CD4-positive, alpha-beta T cell treated with Interleukin-4 for 1 hour (primary cell): ENCODE measurements at places on chromosomes 1 and 21.

- no peak for DNase-seq
Measured at GRCh38 chr1:228801068-228801467, 65.8 kb downstream of the RHOU start.

DNA sequence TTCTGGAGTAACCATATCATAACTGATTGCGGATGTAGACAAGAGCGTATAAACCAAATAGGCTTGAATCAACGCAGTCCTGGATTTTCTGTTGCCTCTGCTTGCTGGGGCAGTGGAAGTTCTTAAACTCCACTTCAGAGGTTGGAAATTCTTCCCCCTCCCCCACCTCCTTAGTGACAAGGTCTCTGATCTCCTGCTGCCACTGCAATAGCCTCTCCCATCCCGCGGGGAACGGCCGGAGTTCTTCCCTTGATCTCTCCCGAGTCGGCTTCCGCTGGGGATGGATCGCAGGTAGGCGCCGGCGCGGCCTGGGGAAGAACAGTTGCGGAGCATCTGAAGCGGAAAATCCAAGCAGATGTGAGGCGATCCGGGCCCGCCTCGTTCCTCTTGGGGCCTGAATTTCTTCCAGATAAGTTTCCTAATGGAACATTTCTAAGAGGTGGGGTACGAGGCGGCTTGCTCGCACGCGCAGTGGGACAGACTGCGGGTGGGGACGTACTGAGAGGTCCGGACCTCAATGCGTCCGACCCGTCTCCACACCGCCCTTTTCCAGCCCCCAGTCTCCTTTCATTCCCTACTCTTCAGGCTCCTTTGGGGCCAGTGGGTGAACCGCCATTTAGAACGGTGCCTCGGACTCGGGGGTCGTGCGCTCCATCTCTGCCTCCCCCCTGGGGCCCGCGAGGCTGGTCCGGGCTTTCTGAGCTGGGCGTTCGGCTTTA, 3.1 kb upstream of the SIM2 start:
- no peak for DNase-seq

DNA sequence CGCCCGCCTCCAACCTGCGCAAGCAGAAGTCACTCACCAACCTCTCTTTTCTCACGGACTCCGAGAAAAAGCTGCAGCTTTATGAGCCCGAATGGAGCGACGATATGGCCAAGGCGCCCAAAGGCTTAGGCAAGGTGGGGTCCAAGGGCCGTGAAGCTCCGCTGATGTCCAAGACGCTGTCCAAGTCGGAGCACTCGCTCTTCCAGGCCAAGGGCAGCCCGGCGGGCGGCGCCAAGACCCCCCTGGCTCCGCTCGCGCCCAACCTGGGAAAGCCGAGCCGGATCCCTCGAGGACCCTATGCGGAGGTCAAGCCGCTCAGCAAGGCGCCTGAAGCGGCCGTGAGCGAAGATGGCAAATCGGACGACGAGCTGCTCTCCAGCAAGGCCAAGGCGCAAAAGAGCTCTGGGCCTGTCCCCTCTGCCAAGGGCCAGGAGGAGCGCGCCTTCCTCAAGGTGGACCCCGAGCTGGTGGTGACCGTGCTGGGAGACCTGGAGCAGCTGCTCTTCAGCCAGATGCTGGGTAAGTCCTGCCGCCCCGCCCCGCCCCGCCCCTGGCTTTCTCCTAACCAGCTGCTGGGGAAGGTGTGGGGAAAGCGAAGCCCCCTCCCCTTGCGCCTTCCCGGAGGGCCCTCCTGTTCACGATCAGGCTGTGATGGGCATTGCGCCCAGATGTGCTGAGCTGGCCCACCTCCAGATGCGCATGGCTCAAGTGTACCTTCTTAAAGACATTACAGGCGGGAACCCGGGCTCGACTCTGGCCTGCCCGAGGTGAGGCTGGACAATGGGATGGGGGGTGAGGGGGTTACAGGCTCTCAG, 110.2 kb downstream of the NAV1 start:
- no peak for DNase-seq

DNA sequence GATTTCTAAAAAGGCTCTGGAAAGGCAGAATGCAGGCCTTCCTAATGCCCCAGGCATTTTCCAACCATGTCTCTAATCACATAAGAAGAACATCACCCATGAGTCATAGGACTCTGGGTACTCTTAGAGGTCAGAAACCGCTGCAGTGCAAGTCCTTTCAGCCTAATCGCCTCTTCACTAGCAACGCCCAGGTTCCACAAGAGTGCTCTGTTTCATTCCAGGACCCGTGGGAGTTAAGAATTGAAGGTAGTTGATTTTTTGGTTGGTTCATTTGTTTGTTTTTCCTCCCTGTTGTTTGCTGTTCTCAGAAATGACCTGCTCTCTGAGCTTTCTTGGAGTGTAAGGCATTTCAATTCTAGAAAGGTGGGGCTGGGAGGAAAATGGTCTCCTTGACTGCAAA, 123.2 kb downstream of the NR5A2 start:
- no peak for DNase-seq

GRCh38 chr1:235138821-235139220, 10.2 kb upstream of the TOMM20 start:
- DNase-seq, result no peak

DNA sequence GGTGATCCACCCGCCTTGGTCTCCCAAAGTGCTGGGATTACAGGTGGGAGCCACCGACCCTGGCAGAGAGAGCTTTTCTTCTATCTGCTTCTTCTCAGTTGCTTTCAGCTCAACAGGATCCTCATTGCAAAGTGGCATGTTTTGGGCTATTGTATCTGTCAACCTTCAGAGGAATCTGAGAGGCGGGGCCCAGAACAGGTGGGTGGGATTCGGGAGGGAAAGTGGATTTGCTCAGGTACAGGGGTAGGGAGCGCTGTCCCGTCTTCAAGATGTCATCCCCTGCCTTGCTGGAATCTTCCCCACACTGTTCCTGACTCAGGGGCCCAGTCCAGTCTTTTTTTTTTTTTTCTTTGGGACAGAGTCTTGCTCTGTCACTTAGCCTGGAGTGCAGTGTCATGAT, 26.9 kb upstream of the RCC2 start:
- no peak for DNase-seq

DNA sequence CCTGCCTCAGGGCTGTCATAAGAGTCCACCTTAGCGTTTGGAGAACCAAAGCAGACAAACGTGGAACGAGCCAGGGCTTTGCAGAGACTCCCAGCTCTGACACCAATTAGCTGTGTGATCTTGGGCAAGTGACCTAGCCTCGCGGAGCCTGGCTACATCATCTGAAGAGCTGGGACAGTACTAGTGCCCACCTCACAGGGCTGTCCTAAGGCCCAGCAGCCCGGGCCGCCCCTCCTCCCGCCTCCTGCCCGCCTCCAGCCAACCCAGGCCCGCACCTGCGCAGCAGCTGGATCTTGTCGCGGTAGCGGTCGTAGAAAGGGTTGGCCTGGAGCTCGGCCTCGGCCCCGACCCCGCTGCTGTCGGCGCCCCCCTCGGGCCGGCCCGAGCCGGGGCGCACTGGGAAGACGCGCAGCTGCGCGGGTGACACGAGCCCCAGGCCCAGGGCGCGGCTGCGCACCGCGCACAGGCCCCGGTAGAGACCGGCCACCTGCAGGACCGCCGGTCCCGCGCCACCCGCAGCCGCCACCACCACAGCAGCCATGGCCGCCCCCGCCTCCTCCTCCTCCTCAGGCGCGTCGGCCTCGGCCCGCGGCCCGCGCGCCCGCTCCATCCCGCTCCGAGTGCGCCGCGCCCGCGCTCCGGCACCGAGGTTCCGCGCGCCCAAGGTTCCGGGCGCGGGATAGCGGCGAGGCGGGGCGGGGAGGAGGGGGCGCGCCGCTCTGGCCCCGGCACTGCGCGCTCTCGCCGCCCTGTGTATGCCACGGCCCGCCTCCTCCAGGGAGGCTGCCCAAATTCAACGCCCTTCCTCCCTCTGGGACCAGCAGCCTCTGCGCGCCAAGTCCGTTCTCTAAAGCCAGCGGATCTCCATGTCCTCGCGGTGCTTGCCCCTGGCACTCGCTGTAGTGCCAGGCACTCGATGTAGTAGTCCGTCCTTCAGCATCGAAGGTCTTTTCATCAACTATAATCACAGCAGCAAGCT, at the start of gene ATPAF1:
TSS of gene ATPAF1 (minus strand) at position 583 of the 979 bp plus-strand sequence. CDS start at position 541, 42 bp downstream.
- peak; percentile 65 for DNase-seq

- no peak for DNase-seq
Measured at GRCh38 chr1:232978091-232978634, 27.8 kb downstream of the NTPCR start.

GRCh38 chr1:30103708-30104411, 619.5 kb downstream of the MATN1 start:
- no peak for DNase-seq

DNA sequence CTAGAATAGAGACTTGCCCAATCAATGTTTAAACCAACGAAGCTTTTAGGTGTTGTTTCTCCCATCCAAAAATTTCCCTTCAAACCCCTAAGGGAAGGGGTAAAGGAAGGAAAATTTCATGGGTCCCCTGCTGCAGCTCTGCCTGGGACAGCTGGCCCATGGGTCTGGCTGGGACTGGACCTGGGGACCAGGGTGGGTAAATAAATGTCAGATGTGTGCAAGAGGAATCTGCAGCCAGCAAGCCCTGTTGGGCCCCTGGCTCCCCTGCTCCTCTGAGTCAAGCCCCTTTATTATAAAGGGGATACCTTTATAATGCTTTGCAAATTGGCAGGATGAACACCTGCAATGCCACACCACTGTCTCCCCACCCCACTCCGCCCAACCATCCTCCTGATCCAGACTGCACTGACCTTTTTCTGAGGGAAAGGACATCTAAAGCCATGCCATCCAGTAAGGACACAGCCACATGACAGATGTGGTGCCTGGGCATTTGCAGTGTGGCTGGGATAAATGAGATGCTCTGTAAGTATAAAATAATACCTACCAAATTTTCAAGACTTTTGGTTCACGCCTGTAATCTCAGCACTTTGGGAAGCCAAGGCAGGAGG, 1.9 kb upstream of the TMEM125 start:
- no peak for DNase-seq

GRCh38 chr1:115809847-115810246, 31.1 kb downstream of the NHLH2 start:
- DNase-seq, result no peak

GRCh38 chr1:170321113-170321512, 175.4 kb downstream of the NTMT2 start:
- DNase-seq, result no peak

- DNase-seq, result no peak
Measured at GRCh38 chr1:64001038-64001437, 202.4 kb upstream of the UBE2U start.

- no peak for DNase-seq
Measured at GRCh38 chr21:37373539-37373938, 7.0 kb downstream of the DYRK1A start.

DNA sequence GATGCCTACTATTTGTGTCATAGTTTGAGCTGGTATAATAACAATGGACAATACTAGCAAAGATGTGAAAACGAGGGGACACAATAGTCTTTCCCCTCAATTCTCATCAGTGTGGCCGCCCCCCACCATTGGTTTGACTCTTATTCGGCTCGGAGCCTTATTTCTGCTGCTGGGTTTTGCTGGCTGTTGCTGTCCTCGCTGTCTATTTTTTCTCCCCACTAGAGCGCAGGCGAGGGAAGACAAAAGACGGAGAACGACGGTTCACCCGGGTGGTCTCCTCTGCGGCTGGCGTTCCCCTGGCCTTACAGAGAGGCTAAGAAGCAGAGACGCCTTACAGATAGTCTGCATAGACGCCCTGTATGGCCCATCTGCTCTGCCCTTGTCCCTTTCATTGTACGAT, 19.4 kb downstream of the CLIC6 start:
- no peak for DNase-seq

- DNase-seq, result no peak
Measured at GRCh38 chr1:117842408-117843170, 86.8 kb downstream of the GDAP2 start.

GRCh38 chr1:93595266-93595665, 86.4 kb downstream of the BCAR3 start:
- no peak for DNase-seq

DNA sequence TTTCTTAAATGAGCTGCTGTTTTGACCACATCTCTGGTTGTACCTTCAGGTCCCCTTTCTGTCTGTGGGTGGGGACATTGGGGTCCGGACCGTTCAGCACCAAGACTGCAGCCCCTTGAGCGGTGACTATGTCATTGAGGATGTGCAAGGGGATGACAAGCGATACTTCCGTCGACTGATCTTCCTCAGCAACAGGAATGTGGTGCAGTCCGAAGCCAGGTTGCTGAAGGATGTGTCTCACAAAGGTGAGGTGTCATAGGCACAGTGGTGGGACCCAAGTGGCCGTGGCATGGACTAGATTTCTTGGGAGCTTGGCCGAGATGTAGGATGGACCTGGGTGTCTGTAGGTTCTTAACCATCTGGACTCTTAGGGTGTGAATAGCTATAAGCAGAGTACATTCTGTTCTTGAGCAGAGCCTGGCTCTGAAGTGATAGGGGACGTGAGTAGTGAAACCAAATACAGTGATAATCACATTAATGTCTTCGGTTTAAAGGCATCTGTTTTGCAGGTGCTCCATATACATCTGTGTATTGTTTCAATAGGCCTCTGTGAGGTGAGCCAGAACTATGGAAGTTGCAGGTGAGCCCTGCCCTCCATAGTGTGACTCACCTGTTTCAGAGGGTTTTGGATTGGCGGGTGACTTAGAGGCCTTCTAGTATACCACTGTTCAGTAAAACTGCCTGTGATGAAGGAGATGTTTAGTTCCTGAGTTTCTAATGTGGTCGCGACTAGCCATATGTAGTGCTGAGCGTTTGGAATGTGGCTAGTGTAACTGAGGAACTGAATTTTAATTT, 6.4 kb downstream of the METTL13 start:
- DNase-seq, result no peak
